Mesendoderm (in vitro differentiated cells): ENCODE measurements at places on chromosomes 6 and 20.

- DNase-seq: no peak
Measured at GRCh38 chr6:37877373-37878149, 58.0 kb downstream of the ZFAND3 start.

- no peak for DNase-seq
Measured at GRCh38 chr6:53581173-53581773, 36.4 kb upstream of the GCLC start.

DNA sequence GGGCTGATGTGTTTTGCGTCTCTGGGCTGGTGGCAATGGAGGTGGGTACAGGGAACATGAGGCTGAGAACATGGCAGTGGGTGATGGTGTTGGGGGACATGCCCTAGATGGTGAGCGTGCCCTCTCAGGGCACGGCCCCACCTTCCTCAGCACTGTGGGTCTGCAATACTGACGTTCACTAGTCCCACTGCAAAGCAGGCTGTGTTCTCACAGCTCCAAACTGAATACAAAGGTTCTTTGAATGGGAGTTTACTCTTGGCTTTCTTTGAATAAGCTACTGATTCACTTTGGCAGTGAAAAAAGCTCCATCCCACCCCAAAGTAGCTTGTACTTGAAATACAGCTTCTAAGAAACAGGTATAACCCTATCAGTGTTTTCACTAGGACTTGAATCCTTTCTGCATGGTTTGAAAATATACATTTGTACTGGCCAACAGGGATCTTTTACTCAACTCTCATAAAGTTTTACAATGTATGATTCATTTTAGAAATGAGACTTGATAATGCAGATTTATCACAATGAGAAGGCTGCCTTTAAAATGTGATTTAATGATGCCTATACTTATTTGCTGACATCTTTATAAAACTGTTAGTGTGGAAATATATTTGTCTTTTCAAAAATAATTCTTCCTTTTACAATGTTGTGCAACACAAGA lies 400.7 kb downstream of the ZFAND3 start:
- no peak for DNase-seq

- no peak for DNase-seq
Measured at GRCh38 chr20:5836569-5836968, 86.4 kb downstream of the SHLD1 start.

DNA sequence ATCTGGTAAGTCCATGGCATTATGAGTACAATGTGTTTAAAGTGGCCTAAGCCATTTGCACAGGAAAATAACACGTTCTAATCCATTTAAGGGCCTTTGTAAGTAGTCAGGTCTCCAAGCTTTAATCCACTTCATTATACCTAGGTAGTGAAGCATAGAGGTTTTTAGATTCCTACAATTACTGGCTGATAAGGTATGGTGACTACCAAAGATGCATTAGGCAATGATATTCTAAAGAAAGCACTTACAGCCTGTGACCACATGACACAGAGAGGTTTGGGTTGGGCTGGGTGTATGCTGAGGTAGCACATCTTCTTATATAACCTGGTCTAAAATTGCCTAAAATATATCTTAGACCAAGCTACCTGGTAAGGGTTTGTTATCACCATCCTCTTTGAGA lies 504.4 kb downstream of the TFAP2B start:
- no peak for DNase-seq

- peak; percentile 13 for DNase-seq
Measured at GRCh38 chr20:42914302-42914701, 275.4 kb downstream of the PTPRT start.

- DNase-seq: peak; percentile 72
Measured at GRCh38 chr6:158072083-158072721, 90.5 kb downstream of the SYNJ2 start.

- DNase-seq: no peak
Measured at GRCh38 chr6:57279013-57279412, 38.4 kb upstream of the PRIM2 start.

- no peak for DNase-seq
Measured at GRCh38 chr6:19602434-19603013, 234.6 kb upstream of the ID4 start.

GRCh38 chr20:38892091-38892981 lies 33.9 kb upstream of the FAM83D start:
- no peak for DNase-seq

DNA sequence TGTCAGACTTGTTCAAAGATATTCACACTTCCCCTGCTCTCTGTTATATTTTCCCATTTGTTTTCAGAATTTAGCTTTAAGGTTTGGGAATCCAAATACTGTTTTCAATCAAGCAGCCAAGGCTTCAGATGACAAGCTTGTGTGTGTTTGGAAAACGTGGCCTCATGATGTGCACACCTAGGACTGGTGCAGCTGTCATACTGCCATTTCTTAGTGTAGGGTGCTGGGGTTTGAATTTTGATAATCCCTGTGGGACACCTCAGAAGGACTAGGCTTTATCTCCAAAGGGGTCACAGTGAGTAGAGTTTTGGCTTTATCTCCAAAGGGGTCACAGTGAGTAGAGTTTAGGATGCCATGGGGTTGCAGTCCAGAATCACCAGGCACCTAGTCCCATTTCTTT lies 65.3 kb upstream of the JAG1 start:
- no peak for DNase-seq

DNA sequence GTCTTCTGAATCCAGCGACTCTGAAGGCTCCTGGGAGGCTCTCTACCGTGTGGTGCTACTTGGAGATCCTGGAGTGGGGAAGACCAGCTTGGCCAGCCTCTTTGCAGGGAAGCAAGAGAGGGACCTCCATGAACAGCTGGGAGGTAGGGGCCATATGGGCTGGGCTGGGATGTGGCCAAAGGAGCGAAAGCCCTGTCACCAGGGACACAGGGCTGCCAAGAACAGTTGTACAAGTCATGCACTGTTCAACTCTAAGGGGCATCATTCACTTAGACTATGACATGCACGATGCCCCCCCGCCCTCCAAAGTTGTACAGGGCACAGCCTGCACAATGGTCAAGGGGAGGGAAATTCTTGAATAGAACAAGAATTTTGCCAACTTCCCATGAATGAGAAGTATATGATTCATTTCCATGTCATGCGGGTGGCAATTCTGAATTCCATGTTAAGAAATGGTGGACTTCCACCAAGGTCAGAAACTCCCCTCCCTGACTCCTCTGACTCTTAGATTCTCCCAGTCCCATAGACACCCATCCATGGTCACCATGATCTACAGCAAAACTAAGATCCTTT lies 1.6 kb downstream of the REM1 start:
- no peak for DNase-seq

GRCh38 chr6:55276745-55277530 lies 50.3 kb upstream of the GFRAL start:
- DNase-seq: peak; percentile 87

- peak; percentile 50 for DNase-seq
Measured at GRCh38 chr6:100454551-100455229, 10.0 kb downstream of the SIM1 start.

GRCh38 chr6:17729223-17730077 lies 22.7 kb upstream of the NUP153 start:
- DNase-seq: peak; percentile 6

DNA sequence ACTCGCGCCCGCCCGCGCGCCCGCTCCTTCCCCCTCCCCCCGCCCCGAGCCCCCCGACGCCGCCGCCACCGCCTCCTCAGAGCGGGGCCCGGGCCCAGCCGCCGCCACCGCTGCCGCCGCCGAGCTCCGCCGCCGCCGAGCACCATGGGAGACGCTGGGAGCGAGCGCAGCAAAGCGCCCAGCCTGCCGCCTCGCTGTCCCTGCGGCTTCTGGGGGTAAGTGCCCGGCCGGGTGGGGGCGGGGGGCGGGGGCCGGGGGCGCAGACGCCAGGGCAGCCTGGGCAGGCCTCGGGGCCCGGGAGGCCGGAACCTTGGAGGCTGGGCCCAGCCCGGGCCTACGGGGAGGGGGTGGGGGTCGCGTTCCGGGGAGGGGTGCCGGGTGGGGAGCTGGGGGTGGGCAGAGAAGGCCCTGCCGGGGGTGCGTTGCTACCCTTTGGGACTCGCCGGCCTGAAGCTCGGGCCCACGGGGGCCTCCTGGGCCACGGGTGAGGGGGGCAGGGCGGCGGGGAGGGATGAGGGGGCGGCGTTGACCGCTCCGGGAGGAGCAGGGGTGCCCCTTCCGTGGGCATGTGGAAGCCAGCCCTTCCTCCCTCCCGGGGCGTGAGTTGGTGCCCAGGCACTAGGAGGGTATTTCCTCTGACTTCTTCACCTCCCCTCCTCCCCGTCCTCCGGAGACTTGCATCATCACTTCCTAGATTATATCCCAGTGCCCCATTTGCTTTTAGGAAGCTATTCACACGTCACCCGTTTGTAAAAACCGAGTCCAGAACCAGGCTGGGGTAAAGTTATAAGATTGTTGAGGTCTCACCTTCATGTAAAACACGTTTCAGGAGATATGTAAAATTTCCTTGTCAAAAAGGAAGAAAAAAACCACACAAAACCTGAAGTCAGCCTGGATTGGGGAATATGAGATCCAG lies 533 bp downstream of the ZFAND3 start:
- peak; percentile 79 for DNase-seq

DNA sequence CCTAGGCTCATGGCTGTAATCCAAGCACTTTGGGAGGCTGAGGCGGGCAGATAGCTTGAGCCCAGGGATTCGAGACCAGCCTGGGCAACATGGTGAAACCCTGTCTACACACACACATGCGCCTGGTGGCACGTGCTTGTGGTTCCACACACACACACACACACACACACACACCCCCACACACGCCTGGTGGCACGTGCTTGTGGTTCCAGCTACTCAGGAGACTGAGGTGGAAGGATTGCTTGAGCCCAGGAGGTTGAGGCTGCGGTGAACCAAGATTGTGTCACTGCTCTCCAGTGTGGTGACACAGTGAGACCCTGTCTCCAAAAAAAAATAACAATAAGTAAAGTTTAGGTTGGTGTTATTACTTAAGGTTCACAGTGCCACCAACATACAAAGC lies 165.8 kb downstream of the ZFAND3 start:
- DNase-seq: no peak

- peak; percentile 18 for DNase-seq
Measured at GRCh38 chr6:131862476-131862875, 54.7 kb downstream of the ENPP1 start.

GRCh38 chr20:56202493-56203077 lies 45.9 kb upstream of the MC3R start:
- no peak for DNase-seq

DNA sequence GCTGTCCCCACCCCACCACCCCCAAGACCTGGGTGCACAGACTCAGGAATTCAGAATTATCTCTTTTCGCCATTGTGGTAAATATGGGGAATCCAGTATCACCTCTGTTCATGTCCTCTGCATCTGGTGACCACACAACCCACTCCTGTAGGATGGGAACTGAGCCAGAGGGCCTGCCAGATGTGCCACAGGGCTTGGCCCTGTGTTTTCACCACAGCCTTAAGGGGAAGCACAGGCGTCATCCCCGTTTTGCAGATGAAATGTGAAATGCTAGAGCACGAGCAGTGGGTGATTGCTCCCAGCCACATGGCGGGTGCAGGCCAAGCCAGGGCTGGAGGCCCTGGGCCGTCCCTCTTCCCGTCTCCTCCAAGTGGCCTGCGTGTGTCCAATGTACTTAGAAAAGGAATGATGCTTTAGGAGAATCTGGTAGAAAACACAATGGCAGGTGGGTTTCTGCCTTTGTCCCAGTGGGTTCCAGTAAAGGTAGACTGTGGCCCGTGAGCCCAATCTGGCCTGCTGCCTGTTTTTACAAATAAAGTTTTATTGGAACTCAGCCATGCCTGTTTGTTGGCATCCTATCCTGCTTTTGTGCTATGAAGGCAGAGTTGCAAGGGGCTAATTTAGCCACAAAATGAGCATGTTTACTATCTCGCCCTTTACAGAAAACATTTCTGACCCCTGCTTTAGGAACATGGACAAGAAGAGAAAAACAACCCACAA lies 309.2 kb downstream of the CDH4 start:
- no peak for DNase-seq

DNA sequence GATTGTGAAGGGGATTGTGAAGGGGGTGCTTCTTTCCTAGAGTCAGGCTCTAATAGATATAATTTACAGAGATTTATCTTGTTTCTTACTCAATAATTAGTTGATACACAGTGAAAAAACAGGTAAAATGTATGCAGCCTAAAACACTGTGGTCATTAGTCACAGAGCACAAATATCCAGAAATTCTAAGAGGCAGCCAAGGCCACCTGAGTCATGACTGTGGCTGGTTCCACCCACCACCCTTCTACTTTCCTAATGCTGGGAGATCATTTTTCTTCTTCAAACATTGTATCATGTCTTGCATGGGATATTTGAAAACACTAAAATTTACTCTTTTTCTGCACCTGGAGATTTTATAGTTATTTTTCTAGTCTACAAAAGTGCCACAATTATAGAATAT lies 181.6 kb downstream of the OTOR start:
- no peak for DNase-seq

GRCh38 chr6:90286884-90287488 lies 9.7 kb downstream of the BACH2 start:
- peak; percentile 94 for DNase-seq

- DNase-seq: no peak
Measured at GRCh38 chr6:46882645-46883044, 39.1 kb downstream of the ADGRF5 start.

DNA sequence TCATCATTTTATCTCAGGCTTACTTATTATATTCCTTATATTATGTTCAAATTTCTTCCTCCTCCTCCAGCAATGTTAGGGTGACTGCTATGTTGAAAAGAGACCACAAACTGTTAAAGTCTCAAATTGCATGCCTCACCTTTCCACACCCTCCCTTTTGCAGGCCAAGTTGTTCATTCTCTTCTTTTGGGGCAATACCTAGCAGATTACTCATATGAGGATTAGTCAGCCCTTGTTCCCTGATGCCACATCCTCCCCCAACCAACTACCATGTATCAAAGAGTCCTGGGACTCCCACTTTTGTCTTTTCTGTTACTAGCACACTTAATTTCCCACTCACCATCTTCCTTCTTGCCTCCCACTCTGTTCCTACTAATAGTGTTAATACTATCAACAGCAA lies 434.7 kb downstream of the BCKDHB start:
- peak; percentile 28 for DNase-seq

DNA sequence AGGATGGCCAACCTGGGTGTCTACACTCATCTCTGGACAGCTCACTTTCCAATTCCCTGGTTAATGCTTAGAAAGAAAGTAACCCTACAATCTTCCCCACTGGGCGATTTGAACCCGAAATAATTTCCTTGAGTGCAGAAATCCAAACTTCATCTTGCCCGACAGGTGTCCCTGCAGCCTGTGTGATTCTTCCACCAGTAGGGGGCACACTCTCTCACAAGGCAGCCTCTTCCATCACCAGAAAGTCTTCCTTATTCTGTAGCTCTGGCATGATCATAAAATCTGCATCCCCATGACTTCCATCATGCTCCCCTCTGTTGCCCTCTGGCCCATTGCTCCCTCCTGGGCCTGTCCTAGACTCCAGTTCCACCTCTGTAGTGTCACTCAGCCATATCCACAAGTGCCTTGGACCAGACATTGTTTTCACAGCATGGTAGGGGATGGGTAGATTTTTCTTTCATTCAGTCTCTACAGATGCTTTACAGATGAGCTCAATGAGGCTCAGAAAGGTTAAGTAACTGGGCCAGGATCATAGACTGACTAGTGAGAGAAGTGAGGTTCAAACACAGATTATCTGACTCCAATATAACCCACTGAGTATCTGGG lies 170.4 kb upstream of the SPTLC3 start:
- DNase-seq: peak; percentile 35
